ENCODE measurements at places on chromosomes 3 and 15. TPM values are rescaled to one million over a fixed set of nuclear protein-coding genes. Genes with fewer than 3 reads are reported as not detected.

The DGKG gene
- 0.16 TPM for total RNA-seq

The PLA1A gene
- 20.3 TPM for total RNA-seq

The CD80 gene
- total RNA-seq, result not detected

The PSTPIP1 gene
- total RNA-seq, result not detected

The P2RY1 gene
- total RNA-seq, result 0.76 TPM

The TMC3 gene
- total RNA-seq, result not detected

The GABRR3 gene
- not detected for total RNA-seq

The NEO1 gene
- total RNA-seq, result 0.49 TPM

Data from bladder microvascular endothelial cell (primary cell).